Heart right ventricle (tissue), 16 donors: ENCODE measurements at places on chromosomes 6 and 20.

- DNase-seq, result no peak
These were observed 34.2 kb upstream of the BTN3A2 start for GRCh38 chr6:26330859-26331217.

DNA sequence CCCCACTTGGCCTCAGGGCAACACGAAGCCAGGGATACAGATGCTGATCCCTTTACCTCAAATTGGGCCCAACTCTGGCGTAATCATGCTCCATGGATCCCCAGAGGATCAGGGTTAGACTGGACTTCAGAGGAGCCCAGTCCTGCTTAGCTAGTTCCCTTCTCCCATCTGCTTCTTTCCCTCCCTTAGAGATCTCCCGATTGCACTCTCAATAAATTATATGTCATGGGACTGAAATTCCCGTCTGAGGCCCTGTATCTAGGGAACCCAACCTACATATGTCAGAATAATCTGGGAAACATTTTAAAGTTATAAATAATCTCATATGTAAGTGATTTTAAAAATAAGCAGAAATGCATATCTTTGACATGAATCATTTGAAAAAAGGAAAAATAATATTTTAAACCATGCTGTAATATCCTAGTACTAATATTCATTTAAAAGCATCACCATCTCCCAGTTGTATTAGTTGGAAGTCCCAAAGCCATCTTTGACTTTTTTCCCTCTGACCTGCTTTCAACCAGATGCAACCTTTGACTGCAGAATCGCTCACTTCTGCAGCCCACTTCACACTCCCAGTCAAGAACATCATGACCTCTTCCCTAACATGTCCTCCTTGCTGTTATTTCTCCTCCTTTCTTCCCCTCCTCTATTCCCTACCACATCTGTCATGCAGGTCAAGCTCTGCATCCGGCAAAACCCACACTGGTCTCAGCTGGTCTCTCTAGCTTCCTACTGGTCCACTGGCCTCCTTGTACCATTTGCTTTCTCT, 393.6 kb downstream of the BTBD3 start:
- peak; percentile 8 for DNase-seq

GRCh38 chr6:109441069-109441816, 719 bp downstream of the SMPD2 start:
- peak; percentile 45 for DNase-seq

DNA sequence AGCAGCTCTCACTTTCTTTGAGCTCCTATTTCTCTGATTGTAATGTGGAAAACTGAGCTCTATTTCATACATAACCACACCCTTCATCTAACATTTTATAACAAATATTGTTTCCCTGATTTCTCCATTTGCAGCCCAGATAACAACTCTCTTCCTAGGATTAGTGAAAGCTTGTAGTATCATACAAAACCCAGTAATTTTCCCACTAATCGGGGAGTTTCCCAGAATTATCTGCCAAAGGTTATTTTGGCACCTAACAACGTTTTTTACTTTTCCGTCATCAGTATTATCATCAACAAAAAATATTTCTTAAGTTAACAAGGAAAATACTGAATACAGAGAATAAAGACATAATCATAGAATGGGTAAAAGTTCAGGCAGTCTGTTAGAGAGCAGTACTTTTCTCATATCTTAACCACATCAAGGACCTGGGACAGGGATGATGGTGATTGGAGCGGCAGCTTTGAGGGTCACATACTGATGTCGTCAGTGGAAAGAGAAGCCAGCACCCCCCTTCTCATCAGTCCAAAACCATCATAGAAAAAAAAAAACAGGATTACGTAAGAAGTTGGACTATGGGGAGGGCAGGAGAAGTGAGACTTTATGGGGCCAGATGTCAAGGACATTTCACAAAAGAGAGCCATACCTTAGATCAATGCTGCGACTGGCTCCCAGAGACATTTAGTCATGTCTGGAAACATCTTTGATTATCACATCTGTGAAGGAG, 166.1 kb upstream of the TNFAIP3 start:
- DNase-seq, result no peak

DNA sequence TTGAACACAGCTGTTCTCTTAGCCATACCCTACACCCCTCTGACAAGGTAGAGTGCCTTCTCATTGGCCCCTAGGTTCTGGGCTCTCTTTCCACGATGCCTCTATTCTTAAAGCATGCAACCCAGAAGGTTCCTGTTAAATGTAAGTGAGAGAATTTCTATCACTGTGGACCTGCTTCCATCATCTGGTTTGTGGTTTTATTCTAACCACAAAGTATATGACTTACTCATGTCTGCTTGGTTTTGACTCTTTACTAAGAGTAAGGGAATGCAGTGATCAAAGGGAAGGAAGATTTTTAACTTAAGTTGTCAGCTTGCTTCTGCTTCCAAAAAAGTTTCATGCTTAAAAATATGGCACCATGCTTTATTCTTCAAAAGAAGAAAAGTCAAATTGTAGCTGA, 80.2 kb downstream of the ANKEF1 start:
- DNase-seq, result no peak

GRCh38 chr20:49186535-49187329, 1.4 kb downstream of the STAU1 start:
- DNase-seq, result no peak

- DNase-seq, result peak; percentile 27
These were observed 48.2 kb downstream of the IRF4 start for GRCh38 chr6:439641-440167.

- peak; percentile 21 for DNase-seq
These were observed 17.5 kb downstream of the PTK7 start for GRCh38 chr6:43093436-43094289.

GRCh38 chr20:57724610-57725405, 15.0 kb upstream of the PMEPA1 start:
- DNase-seq, result no peak

DNA sequence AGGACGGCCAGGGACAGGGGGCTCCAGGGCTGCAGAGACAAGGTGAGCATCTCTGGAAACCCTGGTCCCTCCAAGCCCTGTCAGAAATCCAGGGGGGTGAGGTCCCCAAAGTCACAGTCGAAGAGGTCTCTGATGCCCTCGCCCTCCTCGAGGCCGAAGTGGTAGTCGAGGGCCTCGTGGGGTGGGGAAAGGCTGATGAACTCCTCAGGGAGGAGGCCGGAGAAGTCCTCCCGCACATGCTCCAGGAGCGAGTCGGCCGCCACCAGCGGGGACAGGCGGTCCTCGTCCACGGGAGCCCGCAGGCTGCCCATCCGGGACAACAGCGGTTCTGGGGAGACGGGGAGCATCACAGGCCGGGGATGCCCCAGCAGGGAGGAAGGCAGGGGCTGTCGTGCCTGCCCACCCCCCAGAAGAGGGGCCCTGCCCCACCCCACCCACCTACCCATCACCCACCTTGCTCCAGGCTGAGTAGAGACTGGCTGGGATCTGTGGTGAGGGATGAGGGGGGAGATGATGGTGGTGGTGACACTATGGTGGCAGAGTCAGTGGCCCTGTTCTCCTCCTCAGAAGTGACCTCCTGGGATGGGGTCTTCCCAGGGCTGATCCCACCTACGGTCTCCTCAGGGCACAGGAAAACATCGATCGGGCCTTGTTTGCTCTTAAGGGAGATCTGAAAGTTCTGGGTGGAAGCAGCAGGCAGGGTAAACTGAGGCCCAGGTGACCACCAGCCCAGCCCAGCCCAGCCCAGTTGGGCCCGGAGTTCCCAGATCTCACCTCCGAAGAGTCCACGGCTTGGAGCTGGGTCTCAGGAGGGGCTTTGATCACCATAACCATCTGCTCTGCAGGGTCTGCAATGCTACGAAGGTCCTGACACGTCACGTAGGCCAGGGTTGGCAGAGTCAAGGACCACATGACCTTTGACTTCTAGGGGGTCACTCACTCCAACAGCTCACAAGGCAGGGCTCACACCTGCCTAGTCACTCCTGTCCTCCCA, 2.7 kb upstream of the NECAB3 start:
- DNase-seq, result no peak

DNA sequence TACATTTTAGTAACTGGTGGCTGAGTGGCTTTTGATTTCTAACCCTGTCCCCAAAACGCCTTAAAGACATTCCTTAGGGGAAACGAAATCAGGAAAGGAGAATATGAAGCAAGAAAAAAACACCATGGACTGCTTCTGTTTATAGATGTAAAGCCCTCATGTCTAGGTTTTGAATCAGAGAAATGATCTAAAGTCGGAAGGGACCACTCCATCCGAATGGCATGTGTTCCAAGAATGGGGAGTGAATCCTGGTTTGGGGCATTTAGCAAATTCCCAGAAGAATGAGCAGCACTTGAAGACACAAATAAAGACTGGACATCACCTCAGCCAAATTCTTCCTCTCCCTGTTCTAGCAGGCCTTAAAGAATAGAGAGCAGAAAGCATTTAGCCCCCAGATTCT, 65.6 kb downstream of the CAP2 start:
- DNase-seq, result no peak

GRCh38 chr6:107437691-107438090, 21.7 kb downstream of the PDSS2 start:
- no peak for DNase-seq

DNA sequence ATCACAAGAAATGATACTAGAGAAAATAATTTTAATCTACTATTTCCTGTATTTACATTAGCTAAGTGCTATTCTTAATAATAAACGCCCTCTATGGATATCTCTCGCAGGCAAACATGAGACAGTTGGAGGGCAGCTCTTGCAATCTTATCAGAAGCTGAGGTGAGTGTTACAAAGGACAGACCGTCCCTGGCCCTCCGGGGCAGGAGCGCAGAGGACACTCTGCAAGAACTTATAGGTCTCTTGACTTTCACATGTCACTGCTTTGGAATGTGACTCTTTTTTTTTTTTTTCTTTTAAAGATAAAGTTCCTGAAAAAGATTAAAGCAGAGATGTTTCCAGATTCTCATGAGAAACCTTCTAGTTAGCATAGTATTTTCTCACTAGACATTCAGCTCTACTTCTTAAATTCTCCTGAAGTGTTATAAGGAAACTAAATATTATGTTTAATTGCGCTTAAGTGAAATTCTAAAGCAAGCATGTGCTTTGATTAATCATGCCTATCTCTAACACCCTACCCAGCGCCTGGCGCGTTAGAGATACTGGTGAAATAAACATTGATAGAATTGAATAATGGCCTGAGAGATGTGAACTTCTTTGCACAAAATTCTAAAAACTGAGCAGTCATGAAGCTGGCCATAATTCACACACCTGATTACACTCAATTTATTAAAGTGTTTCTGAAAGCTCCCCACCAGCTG, 57.4 kb downstream of the SYTL3 start:
- DNase-seq, result peak; percentile 41

DNA sequence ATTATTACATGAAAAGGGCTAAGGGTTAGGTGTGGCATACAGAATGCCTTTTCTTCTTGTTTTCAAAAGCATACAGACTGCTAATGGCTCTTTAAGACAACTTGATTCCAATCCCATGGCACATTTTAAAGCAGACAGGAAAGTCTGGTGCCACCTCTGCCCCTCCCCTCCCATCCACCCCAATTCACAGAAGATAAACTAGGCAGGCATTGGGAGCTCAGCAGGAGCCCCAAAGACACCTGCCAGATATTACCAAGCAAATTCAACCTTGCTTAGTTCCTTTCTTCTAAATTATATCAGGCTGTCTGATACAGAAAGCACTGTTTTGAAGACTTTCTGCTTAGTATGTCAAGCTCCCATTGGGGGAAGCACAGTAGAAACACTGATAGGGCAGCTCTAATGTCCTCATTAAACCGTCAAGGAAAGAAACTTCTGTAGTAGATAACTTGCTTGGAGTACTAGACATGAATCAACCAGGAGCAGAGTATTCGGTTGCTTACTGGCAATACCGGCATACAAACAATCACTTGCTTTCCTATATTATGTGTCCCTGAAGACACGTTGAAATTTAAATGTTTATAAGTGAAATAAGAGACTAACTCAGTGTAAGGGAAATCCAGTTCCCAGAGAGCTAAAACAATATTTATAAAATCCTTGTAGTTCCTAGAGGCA, 13.0 kb downstream of the SESN1 start:
- DNase-seq, result no peak

DNA sequence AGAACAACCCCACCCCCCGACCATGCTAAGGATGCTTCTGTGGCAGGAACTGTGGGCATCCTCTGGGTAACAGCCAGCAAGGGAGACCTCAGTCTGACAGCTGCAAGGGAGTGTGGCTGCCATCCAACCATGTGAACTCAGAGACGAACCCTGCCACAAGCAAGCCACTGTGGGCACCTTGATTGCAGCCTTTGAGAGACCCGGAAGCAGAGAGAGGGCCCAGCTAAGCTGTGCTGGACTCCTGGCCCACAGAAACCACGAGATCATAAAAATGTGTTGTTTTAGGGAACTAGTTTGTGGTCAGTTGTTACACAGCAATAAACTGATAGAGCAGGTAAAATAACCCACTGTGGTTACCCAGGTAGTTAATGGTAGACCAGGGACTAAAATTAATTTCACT, 414.6 kb downstream of the CDH26 start:
- DNase-seq, result no peak
